ENCODE measurements at places on chromosomes 6 and 20.

- DNase-seq: no peak
These were observed 118.6 kb downstream of the LY86 start for GRCh38 chr6:6707143-6707542.

DNA sequence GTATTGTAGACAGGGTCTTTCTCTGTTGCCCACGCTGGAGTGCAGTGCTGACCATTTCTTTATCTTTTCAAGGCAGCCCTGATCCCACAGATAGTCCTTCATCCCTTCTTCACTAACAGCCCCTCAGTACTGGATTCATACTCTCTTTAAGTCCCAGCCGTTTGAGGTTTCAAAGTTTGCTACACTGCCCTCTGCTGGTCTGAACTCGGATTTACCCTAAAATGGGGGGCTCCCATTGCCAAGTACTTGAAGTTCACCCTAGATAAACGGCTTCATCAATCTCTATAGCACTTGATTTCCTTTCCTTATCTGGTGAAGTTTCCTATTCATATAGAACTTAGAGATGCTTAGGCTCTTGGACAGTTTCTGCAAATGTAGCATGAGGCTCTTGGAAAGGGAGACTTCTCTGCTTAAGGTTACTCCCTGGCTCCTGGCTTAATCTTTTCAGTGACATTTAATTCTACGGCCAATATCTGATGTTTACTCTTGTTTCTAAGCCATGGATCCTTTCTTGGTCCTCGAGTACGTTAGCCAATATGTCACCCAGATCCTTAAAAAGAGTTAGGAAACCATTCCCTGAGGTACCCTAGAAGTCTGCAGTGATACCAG, 21.4 kb upstream of the PREP start:
- peak; percentile 48 for DNase-seq

GRCh38 chr6:29593199-29593855, 8.4 kb downstream of the OR2H2 start:
- no peak for DNase-seq

- no peak for DNase-seq
These were observed 566.1 kb downstream of the KIF16B start for GRCh38 chr20:16007164-16007563.

- peak; percentile 37 for DNase-seq
These were observed 402 bp downstream of the ZBTB12 start for GRCh38 chr6:31901415-31901952.

GRCh38 chr6:142698751-142699150, 246.2 kb downstream of the HIVEP2 start:
- DNase-seq: no peak

DNA sequence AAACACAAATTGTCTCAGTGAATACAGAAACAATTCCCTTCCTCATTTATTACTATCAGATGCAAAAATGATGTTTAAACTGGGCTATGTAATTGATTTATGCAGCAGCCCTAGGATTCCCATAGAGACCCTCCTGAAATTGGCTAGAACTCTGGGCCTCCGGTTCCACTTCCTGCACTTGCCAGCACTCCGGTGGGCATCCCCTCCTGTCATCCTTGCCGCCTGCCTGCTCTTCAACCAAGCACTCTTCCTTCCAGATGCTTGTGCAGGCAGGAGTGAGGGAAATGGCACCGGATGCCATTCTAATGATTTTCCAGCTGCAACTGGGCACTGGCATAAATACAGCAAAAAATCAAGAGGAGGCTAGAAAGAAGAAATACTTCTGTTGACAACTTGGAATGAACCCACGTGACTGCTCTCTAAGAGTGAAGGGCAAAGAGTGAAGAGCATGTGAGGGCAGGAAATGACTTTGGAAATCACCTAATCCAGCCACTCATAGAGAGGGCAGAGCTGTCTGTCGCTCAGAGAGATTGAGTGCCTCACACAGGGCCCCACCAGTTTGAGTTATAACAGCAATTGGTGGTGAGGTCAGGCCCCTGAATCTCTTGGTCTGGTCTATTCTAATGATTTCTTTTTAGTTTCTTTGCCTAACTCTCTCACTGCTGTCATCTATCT, 3.7 kb upstream of the NEDD9 start:
- DNase-seq: peak; percentile 51

- DNase-seq: no peak
These were observed 35.2 kb downstream of the PLCG1 start for GRCh38 chr20:41172296-41173140.

DNA sequence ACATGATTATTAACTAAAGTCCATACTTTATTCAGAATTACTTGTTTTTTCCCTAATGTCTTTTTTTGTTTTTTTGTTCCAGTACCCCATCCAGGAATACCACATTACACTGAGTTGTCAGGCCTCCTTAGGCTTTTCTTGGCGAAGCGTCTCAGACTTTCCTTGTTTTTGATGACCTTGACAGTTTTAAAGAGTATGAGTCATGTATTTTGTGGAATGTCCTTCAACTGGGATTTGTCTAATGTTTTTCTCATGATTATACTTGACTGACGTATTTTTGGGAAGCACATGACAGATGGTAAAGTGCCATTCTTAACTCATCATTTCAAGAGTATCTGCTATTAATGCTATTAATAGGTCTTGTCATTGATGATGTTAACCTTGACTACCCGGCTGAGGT, 23.6 kb downstream of the ENPP1 start:
- DNase-seq: no peak

DNA sequence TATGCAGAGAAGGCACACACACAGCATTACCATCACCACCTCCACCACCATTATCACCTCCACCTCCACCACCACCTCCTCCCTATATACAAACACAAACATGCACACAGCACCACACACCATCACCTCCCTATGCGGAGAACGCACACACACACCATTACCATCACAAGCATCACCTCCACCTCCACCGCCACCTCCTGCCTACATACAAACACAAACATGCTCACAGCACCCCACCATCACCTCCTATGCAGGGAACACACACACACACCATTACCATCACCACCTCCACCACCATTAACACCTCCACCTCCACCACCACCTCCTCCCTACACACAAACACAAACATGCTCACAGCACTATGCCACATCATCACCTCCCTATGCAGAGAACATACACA, 236.5 kb upstream of the AFDN start:
- no peak for DNase-seq

DNA sequence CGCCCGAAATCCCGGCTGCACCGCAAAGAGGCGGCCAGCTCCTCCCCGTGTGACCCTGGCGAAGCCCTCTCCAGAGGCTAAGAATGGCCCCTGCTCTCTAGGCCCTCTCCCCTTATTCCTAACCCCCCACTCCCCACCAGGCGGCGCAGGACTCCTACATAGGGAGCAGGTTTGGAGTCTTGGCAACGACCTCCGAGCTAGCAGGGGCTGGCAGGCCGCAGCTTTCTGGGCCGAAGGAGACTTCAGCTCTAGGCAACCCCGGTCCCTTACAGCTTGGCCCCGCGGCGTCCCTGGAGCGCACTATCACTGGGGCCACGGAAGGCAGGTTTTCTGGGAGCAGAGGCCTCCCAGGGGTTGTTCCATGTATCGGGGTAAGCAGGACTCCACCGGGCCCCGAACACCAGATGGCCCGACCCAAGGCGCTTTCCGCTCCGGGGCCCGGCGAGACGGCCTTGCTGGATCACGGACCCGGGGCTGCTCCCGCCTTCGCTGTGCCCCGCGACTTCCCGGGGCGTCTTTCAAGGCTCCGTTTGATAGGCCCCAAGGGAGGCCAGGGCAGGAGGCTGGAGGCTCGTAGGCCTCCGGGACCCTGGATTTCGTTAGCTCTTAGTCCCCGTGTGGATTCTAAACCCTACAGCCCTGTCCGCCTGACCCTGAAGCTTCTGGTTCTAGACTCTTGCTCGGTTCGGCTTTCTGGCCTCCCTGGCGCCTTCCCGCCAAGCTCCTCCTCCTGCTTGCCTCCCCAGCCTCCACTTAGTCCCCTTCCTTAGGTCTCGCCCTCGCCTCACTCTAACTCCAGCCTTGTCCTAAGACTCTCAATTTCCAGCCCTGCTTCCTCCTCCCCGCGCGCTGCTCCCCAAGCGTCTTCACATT, 1.9 kb downstream of the SLC32A1 start:
- no peak for DNase-seq

- no peak for DNase-seq
These were observed 42.2 kb downstream of the ADAT2 start for GRCh38 chr6:143408151-143408786.

- DNase-seq: peak; percentile 4
These were observed 120.5 kb upstream of the CHD6 start for GRCh38 chr20:41738604-41739206.
